Lower leg skin (tissue), 4 donors: ENCODE measurements at places on chromosomes 13 and 19. TPM values are rescaled to one million over a fixed set of nuclear protein-coding genes. Genes with fewer than 3 reads are reported as not detected.

BRCA2 gene
- total RNA-seq = 2.1 TPM

ACP7 gene
- total RNA-seq = 23.3 TPM

DNA sequence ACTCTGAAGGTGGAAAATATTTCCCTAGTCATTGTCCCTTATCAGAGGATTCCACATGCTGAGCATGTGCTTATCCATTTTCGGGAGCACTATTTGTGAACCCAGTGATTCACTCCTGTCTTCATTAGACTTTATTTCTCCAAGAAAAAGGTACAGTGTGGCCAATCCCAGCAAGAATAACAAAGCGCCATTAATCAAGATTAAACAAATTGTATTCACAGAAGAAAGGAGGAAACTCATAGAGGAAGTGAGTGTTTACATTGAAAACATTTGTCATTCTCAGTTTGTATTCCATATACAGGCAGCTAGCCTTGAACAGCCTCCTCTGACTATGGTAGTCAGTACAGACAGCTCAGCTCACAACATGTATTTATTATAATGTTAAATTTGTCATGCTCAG, 1669.9 kb upstream of the SPRY2 start:
- DNase-seq = no peak

DNA sequence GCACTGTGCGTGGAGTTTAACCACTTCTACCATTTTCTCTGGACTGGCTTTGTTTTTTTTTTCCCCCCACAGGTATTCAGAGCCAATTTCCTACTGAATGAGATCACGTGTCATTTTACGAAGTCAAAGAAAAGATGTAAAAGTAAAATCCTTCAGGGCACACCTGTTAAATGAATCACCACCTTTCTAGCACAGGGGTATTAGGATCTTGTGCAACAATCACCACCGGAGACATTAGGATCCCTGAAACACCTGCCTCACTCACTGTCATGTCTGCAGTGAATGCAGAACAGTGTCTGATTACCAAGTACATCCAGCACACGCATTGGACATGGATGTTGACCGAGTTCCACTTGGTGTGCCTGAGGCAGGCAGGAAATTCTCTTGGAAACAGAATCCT, 17.2 kb downstream of the BRD4 start:
- DNase-seq = no peak

DNA sequence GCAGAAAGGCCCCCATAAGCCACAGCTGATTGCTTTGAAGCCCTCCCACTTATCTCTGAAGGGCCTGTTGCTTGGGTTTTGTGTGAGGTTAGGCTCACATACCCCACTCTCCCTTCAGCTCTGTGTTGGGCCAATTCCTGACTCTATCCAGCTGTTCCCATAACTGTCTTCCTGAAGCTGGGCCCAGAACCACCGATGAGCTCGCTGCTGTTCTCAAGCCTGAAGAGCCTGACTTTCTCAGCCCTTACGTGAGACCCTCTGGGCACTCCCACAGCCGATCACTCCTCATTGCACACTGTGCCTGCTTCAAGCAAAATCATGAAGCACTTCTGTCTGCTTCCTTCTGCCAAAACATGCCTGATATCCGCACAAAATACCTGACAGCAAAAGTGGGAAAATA, 124.1 kb downstream of the CRYL1 start:
- DNase-seq = no peak

- no peak for DNase-seq
Measured at GRCh38 chr19:58001895-58002369, 688 bp downstream of the ZNF606 start.

- DNase-seq = no peak
Measured at GRCh38 chr13:76773448-76774094, 112.6 kb downstream of the KCTD12 start.

DNA sequence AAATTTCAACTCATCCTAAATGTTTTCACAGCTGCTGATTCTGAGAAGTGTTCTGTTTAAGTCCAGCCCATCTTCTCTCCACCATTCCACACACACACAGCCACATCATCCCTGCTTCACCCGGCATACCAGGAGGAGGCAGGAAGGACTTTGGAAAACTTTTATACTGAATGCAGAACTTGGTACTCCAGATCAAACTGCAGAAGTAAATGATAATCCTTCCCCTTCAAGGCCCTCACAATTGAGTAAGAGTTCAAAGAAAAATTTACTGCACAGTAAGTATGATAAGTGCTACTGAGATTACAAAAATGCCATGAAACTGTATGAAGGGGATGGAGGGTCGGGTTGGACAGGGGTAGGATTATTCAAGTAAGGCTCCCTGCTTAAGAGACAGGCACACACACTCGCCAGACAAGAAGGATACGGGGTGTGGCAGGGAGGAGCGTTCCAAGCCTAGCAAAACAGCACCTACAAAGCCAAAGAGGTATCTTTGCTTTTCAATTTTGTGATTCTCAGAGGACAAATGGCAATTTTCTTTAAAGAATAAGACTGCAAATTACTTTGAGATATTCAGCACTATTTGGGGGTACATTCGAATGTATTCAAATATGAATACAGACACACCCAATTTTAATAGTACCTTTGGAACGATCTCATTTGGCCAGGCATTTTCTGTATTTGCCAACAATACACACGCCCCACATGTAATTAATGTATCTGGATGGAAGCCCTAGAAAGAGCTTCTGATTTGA, 2.5 kb downstream of the USP12 start:
- DNase-seq = no peak

ERICH4 gene
- total RNA-seq = not detected

DNA sequence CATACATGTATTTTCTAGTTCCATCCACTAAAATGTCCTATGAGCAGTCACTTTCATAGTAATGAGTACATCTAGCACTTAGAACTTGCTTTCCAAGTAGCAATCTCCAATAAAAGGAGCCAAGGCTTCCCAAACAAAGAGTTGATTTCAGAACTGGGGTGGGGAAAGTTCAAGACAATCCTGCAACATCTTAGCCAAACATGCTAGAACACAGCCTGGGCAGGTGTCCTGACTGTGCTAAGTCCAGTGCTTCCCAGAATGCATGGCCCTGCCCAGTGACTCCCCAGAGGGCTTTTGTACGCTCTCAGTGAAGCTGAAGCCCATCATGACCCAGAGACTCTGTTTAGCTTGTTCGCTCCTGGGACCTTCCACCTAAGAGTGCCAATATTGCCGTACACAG, 106.7 kb upstream of the UBAC2 start:
- no peak for DNase-seq

GRCh38 chr13:66864627-66865026, 365.5 kb downstream of the PCDH9 start:
- no peak for DNase-seq
